ENCODE measurements at places on chromosomes 6 and 20. TPM values are rescaled to one million over a fixed set of nuclear protein-coding genes. Genes with fewer than 3 reads are reported as not detected.

The TRIM38 gene
- 1.8 TPM for total RNA-seq

The SYNDIG1 gene
- 1.5 TPM for total RNA-seq

The NDRG3 gene
- total RNA-seq: 24.1 TPM

The PNLDC1 gene
- total RNA-seq: 0.17 TPM

Measured in A549 treated with DMSO at 1 μM for 4 hours (cell line).